ENCODE measurements at places on chromosomes 16 and 17. TPM values are rescaled to one million over a fixed set of nuclear protein-coding genes. Genes with fewer than 3 reads are reported as not detected.

Gene UMOD
- not detected for total RNA-seq

Gene TM4SF5
- total RNA-seq = not detected

Gene SLFN13
- 10.0 TPM for total RNA-seq

GRCh38 chr17:39145143-39145542 lies 6.3 kb downstream of the PLXDC1 start:
- DNase-seq = no peak

GRCh38 chr17:32489320-32490100 lies 2.7 kb downstream of the CDK5R1 start:
- DNase-seq = no peak

GRCh38 chr16:82605863-82606620 lies 20.7 kb upstream of the CDH13 start:
- DNase-seq = no peak

GRCh38 chr17:82889496-82890338 lies 49.9 kb upstream of the ZNF750 start:
- no peak for DNase-seq

DNA sequence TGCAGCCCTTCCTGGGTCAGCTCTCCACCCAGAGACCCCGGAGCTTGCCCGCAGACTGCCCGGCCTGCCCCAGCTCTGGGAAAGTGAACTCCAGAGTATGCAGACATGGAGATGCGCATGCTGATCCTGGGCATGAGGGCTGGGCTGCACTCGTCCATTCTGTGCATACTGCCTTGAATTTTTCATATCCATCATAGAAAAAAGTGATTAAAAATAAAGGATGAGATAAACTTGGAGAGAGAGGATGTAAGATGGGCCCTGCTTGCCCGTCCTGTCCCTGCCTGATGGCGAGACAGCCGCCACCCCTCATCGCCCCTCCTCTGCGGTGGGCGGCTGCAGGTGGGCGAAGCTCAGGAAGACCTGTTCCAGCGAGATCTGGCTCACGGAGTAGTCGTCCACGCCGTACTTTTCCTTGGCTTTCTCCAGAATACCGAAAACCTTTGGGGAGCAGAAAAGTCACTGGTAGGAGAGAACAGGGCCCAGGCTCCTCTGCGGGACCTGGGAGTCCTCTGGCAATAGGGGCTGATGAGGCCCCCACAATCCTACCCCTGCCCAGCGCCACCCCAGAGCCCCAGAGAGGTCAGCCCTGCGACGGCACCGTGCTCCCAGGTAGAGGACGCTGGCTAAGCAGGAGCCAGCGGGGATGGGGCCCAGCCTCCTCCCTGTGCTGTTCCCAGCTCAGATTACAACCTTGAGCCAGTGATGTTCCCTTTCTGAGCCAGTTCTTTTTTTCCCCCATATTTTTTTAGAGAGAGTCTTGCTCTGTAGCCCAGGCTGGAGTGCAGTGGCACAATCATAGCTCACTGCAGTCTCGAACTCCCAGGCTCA lies 8.7 kb upstream of the RNPS1 start:
- no peak for DNase-seq

- DNase-seq = no peak
These were observed 81.1 kb downstream of the EFCAB13 start for GRCh38 chr17:47404875-47405274.

GRCh38 chr17:7551396-7551795 lies 2.5 kb downstream of the TNFSF12 start:
- no peak for DNase-seq

Measured in neural crest cell (in vitro differentiated cells).